Spleen (tissue), 13 donors: ENCODE measurements at places on chromosomes 13 and 19.

- DNase-seq, result no peak
Observed at GRCh38 chr19:16645140-16645539, 14.8 kb downstream of the SMIM7 start.

DNA sequence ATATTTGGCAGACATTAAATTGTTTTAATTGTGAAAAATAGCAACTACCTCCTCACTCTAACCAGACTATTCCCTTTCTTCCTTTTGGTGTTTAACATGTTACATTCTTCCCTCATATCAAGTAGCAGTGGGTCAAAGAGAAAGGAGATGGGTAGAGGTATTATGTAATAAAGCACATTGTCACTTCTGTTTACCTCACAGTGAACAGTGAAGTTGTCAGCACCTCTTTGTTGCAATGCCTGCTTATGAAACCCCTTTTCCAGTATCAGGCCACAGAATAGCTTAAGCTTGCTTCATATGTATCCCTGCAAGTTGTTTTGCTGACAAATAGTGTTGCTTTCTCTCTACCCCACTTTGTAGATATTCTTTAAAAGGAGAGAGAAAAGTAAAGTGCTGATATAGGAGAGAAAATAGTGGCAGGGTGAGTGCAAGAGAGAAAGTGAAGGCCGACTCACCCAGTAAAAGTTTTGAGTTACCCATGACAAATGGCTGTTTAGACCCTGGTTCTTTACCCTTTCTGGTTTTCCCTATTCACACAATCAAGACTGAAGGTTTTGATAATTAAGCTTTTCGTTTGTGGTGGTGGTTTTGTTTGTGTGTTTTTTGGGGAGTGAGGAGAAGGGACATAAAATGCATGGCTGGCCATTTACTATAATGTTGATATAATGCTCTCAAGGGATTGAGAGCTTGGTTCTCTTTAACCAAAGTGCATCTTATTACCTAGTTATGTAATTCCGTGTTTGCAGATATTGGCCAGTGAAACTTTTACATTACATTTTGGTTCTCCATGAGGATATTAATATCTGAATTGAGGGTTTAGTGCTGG, 3.7 kb downstream of the ITM2B start:
- no peak for DNase-seq

DNA sequence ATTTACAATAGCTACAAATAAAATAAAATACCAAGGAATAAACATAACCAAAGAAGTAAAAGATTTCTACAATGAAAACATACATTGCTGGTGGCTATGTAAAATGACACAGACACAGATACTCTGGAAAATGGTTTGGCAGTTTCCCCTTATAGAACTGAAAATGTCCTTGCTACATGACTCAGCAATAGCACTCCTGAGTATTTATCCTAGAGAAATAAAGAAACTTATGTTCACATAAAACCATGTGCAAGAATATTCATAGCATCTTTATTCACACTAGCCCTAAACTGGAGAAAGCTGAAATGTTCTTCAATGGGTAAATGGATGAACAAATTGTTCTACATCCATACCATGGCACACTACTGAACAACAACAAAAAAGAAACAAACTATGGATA, 100.2 kb upstream of the RFC3 start:
- DNase-seq, result no peak

DNA sequence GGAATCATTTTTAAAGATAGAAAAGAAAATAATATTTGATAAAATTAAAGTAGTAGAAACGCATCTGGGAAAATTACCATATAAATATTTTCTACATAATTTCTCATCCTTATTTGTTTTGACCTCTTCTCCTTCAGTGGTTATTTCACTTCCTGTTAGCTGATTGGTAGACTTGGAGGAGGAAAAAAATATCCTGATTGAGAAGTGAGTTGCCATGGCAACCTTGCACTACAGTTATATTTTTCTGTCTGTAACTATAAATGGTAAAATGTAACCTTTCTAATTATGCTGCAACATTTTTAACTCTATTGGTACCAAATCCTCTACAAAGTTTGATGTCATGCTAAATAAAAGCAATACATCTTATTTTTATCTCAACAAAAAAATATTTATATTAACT, 45.2 kb downstream of the SCEL start:
- no peak for DNase-seq

DNA sequence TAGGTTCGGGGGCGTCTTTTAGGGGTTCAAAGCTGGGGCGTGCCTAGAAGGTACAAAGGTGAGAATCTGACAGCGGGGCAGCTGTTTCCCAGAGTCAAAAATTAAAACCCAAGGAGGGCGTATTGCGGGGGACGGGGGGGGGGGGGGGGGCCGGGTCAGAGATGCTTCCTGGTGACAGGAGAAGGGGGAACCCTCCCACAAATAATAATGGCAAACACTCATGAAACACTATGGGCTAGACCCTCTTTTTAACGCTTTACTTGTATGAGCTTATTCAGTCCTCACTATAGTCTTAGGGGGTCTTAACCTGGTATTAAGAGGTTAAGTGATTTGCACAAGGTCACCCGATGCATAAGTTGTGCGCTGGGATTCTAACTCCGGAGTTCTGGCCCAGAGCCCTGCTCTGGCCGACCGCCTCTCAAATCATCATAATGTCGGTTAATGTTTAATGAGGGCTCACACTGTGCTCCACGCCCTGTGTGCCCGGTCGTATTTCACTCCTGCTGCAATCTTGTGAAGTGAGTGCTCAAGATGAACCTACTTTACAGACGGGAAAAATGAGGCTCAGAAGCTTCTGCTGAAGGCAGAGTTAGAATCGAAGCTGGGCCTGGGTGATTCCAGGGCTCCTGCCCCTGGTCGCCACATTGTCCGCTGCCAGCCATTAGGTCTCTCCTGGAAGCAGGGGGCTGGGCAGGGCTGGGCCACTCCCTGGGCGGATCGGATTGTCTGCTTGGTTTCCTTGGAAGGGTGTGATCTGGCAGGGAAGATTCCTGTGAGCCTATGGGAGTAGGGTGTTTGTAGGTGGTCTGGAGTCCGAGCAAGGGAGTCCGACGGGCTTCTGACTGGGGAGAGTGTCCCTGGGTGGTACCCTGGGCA, 964 bp downstream of the PAK4 start:
- DNase-seq, result no peak

DNA sequence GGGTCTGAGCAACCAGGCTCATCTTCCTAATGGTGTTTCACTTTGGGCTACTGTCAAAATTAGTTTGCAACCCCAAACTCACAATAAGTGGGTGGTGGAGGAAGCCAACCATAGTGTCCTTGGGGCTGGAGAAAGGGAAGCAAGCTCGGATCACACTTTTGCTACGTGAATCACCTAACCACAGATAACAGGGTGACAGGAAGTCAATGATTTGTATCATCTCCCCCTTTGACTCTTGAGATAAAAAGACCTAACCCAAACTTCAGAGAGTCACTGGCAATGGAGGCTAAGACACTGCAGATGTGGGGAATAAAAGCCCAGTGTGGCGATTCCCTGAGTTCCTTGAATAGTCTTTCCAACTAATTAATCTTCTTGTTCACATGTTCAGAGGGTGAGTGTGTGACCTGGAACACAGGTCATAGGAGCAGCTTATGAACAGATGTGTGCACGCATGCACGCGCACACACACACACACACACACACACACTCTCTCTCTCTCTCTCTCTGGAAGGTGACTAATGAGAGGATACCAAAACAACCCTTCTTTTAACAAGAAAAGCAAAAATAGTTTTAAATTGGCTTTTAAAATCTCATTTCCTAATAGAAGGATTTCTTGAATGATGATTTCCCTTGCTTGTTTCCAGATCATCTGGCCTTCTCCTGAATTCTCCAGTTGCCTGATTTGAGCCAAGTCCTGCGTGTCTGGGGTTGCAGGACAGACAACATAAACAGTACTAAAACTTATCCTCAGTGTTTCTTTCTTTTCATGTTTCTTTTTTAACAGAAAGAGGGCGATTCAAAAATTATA, 21.2 kb upstream of the DOCK9 start:
- DNase-seq, result no peak

DNA sequence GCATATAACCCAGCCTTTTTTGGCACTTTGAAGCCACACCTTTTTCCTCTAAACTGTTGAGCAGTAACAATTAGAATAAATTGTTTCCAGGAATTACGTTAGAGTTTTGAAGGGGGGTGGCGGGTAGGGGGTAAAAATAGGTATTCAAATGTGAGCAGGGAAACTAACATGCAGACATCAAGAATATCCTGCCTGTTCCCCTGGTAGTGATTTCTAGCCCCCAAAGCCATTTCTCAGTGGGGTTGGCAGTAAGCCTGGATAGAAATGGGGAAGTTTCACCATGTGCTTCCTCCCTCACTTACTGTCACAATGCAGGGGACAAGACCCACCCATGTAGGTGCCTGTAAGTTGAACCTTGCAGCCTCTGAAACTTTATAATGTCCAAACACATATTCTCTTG, 3.8 kb downstream of the DOCK9 start:
- no peak for DNase-seq

- no peak for DNase-seq
Observed at GRCh38 chr19:43848821-43849220, 21.7 kb downstream of the ZNF283 start.

DNA sequence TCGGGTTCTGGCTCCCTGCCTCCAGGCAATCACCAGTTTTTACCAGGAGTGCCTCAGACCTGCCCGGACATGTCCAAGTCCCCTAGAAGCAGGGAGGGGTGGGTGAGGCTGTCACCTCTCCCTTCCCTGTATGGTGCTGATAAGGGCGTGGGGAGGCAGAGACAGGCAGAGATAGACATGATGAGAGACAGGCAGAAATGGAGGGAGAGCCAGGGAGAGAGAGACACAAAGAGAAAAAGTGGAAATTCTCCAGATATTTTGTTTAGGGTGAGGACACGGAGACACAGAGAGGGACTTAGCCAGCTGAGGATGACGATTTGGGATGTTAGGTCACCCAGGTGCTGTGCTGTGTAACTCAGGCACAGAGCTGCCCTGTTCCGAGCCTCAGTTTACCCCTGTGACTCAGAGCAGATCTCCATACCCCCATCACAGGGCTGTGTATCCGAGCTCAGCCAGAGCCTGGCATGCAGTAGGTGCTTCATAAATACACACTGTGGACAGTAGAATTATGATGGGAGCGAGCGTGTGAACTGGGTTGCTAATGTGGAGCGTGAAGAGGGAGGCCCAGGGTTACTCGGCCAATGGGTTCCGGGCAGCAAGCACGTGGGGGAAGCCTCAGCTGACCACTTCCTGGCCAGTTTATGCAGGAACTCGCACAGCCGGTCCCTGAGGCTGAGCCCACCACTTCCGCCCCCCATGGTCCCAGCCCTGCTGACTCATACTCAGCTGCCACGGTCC, 11.9 kb upstream of the GDF15 start:
- DNase-seq, result peak; percentile 96
